ENCODE measurements at places on chromosomes 4 and X.
A peak's percentile ranks its signal among the peaks of the same experiment; 100 is the strongest.

- no peak for DNase-seq
Measured at GRCh38 chrX:103889216-103889615, 57.2 kb upstream of the RAB9B start.

DNA sequence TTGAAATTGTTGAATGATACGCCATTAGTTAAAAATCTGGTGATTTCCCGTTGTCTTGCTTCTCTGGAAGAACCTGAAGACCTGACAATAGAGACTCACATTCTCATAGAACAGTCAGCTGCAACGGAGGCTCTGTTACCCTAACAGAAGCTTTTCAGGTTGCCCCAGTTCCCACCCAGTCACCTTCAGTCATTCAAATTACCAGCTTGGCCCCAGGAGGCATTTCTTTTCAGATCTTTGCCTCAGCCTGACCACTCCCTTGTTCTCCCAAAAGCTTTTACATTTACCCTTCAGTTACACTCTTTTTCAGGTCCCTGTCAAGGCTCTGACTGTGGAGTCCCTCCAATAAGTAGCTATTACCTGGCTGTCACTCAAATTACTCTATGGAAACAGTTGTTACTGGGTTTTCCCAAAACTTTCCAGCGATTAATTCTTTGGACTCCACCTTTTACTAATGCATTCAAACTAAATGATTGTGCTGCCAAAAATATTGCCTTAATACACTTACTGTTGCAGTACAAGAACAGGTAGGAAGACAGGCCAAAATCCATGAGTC is 162.2 kb upstream of the FTHL17 start:
- DNase-seq: no peak

DNA sequence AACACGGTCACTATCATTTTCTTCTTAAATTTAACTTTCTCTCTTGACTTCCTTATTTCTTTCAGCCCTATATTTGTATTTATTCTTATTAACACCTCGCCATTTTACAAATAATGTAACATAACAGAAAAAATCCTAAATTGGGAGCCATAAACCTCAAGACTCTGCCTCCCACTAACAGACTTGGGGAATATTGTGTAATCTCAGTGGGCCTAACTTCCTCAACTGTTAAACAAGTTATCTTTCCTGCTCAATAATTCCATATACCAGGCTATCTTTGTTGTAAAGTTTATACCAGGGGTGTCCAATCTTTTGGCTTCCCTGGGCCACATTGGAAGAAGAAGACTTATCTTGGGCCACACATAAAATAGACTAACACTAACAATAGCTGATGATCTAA is 26.2 kb downstream of the PRSS12 start:
- no peak for DNase-seq

DNA sequence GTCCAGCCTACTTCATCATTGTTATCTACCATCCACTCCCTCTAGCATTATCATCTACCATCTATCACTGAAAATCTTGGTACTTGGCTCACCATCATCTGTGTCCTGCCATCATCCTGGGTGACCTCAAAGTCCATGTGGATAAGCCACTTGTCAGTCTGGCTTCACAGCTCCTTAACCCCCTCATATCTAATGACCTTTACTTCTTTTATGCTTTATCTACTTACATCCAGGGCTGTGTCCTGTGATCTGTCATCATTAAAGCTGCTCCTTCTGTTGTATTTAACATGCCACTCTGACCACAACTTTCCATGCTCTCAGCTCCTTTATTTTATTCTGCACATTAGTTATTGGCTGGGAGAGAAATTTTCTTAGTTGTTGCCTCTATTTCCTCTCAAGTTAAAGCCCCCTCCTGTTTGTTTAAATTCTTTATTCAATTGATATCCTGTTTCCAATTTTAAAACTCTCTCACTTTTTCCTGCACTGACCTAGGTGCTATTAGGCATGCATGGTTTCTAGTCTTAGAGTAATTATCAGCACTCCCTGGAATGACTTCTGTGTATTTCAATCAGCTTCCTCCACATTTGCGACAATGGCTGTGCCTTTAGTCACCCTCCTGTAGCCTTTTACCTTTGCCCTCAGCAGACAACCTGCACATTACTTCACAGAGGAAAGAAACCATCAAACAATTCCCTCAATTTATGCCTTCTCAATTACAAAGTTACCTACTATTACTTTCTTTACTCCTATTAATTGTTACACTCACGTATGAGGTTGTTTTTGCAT is 8.1 kb upstream of the FABP2 start:
- DNase-seq: peak; percentile 6

DNA sequence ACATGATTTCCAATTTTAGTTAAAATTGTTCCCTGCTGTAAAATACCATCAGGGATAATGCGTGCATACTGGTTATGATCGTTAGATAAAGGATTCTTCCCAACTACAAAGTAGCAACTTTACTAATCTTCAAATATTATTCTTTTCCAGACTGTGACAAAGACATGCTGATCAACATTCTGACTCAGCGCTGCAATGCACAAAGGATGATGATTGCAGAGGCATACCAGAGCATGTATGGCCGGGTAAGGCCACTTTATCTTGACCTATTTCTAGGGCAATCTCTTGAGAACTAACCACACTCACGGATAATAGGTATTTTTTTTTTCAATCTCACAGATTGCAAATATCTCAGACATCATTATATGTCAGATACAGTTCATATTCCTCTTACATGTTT is 47.0 kb downstream of the ANXA10 start:
- DNase-seq: no peak

- no peak for DNase-seq
Measured at GRCh38 chrX:2313864-2314640, 186.7 kb downstream of the DHRSX start.

GRCh38 chr4:38243388-38244053 is 283.3 kb downstream of the PTTG2 start:
- peak; percentile 44 for DNase-seq

GRCh38 chrX:37302569-37302968 is 46.6 kb upstream of the PRRG1 start:
- DNase-seq: no peak

DNA sequence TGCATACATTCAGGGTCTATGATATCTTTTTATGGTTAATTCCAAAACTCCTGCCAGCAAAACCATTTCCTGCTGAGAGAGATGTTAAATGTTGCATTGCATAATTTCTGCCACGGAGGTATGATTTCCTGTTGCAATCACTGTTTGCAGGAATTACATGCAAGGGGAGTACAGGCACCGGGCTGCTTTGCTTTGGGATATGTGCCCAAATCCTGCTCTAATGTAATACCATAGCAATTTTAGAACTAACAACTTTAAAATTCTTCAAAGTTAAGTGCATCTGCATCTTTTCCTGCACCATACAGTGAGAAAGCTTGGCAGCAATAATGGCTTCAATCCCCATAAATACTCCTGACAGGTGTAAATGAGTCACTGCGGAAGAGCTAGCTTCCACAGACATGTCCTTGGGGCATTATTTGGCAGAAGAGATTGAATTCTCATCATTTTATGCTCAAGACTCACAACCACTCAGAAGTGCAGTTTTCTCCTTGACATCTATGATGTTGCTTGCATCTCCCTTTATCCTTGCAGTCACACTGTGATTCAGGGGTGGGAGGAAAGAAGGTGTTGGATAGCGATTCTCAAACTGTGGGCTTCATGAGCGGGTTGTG is 29.6 kb downstream of the TRIM2 start:
- DNase-seq: peak; percentile 86

GRCh38 chrX:97556359-97556758 is 672.7 kb downstream of the RPA4 start:
- DNase-seq: no peak

GRCh38 chr4:11337287-11337686 is 91.4 kb downstream of the HS3ST1 start:
- no peak for DNase-seq

- no peak for DNase-seq
Measured at GRCh38 chr4:41874398-41874797, 60.8 kb upstream of the TMEM33 start.

- no peak for DNase-seq
Measured at GRCh38 chr4:99011910-99012309, 16.4 kb downstream of the METAP1 start.

DNA sequence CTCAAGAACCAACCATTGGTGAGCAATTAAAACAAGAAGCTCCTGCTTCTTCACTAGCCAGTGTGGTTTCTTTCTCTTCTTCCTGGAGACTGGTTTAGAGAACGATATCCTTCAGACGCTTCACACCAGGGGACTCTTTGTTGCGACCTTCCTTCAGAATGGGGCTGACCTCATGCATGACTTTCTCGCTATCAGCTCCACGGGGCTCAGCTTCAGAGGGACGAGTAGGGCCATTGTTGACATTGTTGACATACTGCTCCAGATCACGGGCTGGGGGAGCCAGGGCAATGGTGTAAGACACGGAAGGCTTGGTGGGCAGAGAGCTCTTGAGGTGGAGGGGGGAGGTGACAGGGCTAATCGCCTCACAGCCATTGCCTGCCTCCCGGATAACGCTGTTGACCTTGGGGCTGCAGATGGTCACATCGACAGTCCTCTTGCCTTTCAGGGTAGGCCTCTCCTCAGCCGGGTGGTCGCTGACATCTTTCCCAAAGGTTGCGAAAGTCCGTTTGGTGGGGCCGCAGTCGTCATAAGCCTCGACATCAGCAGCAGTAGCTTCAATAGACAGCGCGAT is 113.8 kb downstream of the PCDH19 start:
- no peak for DNase-seq

- peak; percentile 10 for DNase-seq
Measured at GRCh38 chrX:108516184-108516583, 76.5 kb downstream of the COL4A5 start.

- no peak for DNase-seq
Measured at GRCh38 chr4:93996895-93997294, 168.3 kb downstream of the ATOH1 start.

DNA sequence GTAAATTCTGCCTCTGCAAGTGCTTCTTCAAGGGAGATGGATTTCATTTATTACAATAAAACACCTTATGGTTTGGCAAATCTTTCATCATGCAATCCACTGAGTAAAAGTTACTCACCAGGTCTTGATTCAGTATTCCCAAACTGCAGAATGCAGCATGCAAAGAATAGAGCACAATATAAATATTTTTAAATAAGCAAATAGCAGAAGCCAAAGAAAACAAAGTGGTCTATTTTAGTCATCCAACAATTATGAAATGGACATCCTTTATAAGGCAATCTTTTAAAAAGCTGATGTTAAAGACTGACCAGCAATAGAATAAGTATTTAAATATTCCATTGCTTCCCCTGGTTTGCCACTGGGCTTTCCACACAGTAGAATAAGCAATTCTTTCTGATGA is 59.5 kb downstream of the SLC39A8 start:
- no peak for DNase-seq

DNA sequence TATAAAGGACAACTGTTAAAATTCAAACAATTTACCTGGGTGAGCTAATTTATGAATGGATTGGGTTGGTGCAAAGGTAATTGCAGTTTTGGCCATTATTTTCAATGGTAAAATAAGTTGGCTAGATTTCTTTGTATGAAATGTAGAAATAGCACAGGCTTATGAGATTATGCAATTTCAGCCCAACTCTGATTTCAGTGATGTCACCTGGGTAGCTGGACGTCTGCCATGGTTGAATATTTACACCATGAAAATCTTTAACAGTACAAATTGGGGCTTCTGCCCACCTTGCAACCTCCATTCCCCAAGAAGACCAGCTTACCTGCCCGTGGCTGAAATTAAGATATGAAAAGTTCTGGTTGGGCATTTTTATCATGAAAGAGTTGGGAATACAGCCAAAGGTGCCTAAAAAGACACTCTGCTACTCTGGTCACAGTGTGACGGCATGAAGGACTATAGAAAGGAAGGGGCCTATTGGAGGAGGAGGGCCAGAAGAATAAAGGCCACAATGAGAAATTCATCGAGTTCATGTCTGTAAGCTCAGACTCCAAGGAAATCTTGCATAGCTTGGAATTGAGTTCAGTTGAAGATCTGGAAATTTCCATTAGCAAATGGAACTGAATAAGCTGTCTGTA is 29.7 kb downstream of the EGF start:
- DNase-seq: peak; percentile 10

- no peak for DNase-seq
Measured at GRCh38 chrX:136652822-136653723, 5.1 kb downstream of the CD40LG start.

DNA sequence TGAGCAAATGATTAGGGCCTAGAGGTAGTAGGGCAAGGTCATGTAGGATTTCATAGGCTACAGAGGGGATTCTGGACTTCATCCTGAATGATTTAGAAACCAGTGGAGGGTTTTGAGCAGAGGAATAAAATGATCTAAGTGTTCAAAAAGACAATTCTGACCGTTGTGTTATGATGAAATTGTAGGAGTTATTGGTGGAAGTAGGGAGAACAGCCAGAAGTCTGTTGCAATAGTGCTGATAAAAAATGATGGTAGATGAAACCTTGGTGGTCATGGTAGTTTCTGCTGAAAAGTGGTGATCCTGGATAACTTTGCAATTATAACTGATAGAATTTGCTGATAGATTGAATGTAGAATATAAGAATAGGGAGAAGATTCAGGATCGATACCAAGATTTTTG is 60.2 kb downstream of the MID1IP1 start:
- peak; percentile 53 for DNase-seq

- DNase-seq: peak; percentile 47
Measured at GRCh38 chr4:6493658-6494304, 21.4 kb upstream of the PPP2R2C start.

DNA sequence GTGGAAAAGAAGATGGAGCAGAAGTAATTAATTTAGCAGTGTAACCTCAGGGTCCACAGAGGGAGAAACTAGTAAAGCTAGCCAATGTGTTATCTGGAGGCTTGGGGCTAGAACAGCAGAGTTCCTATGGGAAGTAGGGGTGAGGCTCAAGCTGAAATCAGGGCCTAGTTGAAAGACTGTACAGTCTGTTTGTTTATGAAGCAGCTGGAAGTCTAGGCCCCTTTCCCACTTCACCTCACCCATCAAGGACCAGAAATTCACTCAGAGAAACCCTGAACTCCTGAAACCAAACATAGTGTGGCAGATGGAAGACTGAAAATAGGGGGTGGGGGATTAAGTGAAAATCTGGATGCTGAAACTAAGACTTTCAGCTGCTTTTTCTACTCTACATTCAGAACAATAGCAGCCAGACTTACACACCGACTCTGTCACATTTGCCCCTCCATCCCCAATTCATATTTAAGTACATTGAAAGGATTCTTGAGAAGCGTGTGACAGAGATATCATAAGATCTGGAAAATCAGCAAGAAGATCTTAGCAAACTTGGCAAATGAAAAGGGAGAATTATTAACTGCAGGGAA is 32.6 kb upstream of the FAM241A start:
- no peak for DNase-seq
